ENCODE measurements at places on chromosomes 11 and 22. TPM values are rescaled to one million over a fixed set of nuclear protein-coding genes. Genes with fewer than 3 reads are reported as not detected.
A peak's percentile ranks its signal among the peaks of the same experiment; 100 is the strongest.

Gene CLCF1
- polyA plus RNA-seq = 7.6 TPM

Gene ARHGAP1
- 31.7 TPM for polyA plus RNA-seq

Gene OR51E2
- polyA plus RNA-seq = not detected

Gene MYEOV
- 0.82 TPM for polyA plus RNA-seq

GRCh38 chr11:121456151-121456550 is 3.4 kb upstream of the SORL1-AS1 start:
- no peaks in the 10 kb centered on the region for H3K27me3 ChIP-seq
- DNase-seq = no peak
- H3K4me3 ChIP-seq = no peak overlapping the region
- H3K4me1 ChIP-seq = no peaks in the 10 kb centered on the region
- H3K27ac ChIP-seq = no peak overlapping the region

GRCh38 chr11:120332822-120333716 is 3.1 kb upstream of the ARHGEF12 start:
- H3K27me3 ChIP-seq = no peaks in the 10 kb centered on the region
- H3K4me1 ChIP-seq = peaks cover 8% of the 10 kb centered on the region
- no peak overlapping the region for H3K27ac ChIP-seq
- H3K36me3 ChIP-seq = peaks cover 7% of the 10 kb centered on the region
- DNase-seq = no peak

DNA sequence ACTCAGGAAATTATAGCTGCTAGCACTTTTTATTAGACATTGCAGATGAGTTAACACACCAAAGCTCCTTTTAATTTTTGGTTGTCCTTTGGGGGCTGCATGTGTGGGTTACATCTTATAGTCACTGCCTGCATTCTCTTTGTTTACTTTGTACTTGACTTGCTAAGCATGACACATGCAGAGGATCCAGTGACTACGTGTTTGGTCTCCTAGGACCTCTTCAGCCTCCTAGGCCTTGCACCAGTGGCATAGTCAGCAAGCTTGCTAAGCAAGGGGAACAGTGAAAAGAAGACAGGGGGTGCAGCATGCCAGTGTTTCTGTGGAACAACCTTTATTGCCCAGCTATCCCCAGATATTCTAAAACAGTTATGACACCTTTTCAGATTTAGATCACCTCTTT is 108.2 kb downstream of the PAX6 start:
- no peaks in the 10 kb centered on the region for H3K4me1 ChIP-seq
- no peaks in the 10 kb centered on the region for H3K36me3 ChIP-seq
- no peak overlapping the region for H3K27ac ChIP-seq
- no peak overlapping the region for H3K4me3 ChIP-seq

- no peaks in the 10 kb centered on the region for H3K27me3 ChIP-seq
- peak; percentile 91 for DNase-seq
- H3K4me3 ChIP-seq = peak within 1 kb of the TSS; percentile 64
- peaks cover 6% of the 10 kb centered on the region for H3K4me1 ChIP-seq
- H3K27ac ChIP-seq = no peak within 1 kb of the TSS
These were observed at the start of gene GRK3 for GRCh38 chr22:25564320-25564978. Gene GRK3, plus strand, starts transcription at chr22:25564675. Its CDS starts 366 bp downstream, at chr22:25565041.

- H3K4me1 ChIP-seq = peaks cover 3% of the 10 kb centered on the region
- H3K27ac ChIP-seq = no peak overlapping the region
- H3K27me3 ChIP-seq = no peaks in the 10 kb centered on the region
- no peak overlapping the region for H3K4me3 ChIP-seq
These were observed 4.2 kb downstream of the ZP1 start for GRCh38 chr11:60871378-60872061.

GRCh38 chr11:66386171-66387069 is 14.9 kb upstream of the SLC29A2 start:
- peak; percentile 79 for DNase-seq
- H3K36me3 ChIP-seq = no peaks in the 10 kb centered on the region
- no peak overlapping the region for H3K4me3 ChIP-seq
- H3K27ac ChIP-seq = no peak overlapping the region
- H3K27me3 ChIP-seq = no peaks in the 10 kb centered on the region

- DNase-seq = peak; percentile 90
- no peak overlapping the region for H3K27ac ChIP-seq
- peaks cover 9% of the 10 kb centered on the region for H3K36me3 ChIP-seq
- H3K27me3 ChIP-seq = no peaks in the 10 kb centered on the region
- H3K4me1 ChIP-seq = peaks cover 5% of the 10 kb centered on the region
These were observed 35.1 kb downstream of the RRP8 start for GRCh38 chr11:6568191-6568918.

- no peak overlapping the region for H3K27ac ChIP-seq
- peak; percentile 31 for DNase-seq
- no peak overlapping the region for H3K4me3 ChIP-seq
- H3K36me3 ChIP-seq = no peaks in the 10 kb centered on the region
These were observed 23.9 kb downstream of the ELFN2 start for GRCh38 chr22:37403267-37403960.

GRCh38 chr22:46483353-46483752 is 54.1 kb downstream of the CELSR1 start:
- peaks cover 4% of the 10 kb centered on the region for H3K27me3 ChIP-seq
- H3K4me1 ChIP-seq = peaks cover 4% of the 10 kb centered on the region
- DNase-seq = no peak
- no peaks in the 10 kb centered on the region for H3K36me3 ChIP-seq
- H3K4me3 ChIP-seq = no peak overlapping the region

DNA sequence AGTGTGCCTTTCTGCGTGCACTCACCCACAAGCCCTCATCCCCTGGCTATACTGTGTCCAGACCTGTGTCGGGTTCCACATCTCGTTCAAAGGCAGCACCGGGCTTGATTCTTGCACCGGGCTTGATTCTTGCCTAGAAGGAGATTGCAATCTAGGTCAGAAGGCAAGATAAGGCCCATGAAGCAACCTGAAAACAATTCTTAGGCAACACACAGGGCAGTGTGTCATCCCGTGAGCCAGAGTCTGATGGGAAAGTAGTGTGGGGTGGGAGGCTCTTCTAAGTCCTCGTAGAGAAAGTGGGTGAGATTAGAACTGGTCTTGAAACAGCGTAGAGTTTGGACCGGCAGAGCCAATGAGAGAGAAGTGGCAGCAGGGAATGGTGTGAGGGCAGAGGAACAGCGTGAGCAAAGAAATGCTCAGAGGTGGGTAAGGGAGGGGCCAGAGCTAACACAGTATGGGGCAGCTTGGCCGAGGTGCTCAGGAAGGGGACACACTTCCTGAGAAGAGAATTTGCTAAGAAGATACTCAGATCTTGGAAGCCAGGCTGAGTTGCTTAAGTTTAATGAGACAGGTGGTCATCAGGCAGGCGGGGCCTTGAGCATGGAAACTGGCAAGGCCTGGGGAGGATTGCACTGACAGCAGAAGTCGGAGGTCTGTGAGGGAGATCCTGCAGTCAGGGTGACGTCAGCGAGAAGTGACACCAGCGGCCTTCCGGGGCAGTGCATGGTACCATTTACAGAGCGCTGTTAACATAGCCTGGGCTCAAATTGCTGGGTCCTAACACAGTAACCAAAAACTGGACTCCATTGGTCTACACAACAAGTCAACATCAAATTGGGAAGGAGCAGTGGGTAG is 40.7 kb upstream of the DKK3 start:
- H3K27ac ChIP-seq = no peak overlapping the region
- DNase-seq = no peak
- no peaks in the 10 kb centered on the region for H3K27me3 ChIP-seq
- no peak overlapping the region for H3K4me3 ChIP-seq
- H3K36me3 ChIP-seq = no peaks in the 10 kb centered on the region

DNA sequence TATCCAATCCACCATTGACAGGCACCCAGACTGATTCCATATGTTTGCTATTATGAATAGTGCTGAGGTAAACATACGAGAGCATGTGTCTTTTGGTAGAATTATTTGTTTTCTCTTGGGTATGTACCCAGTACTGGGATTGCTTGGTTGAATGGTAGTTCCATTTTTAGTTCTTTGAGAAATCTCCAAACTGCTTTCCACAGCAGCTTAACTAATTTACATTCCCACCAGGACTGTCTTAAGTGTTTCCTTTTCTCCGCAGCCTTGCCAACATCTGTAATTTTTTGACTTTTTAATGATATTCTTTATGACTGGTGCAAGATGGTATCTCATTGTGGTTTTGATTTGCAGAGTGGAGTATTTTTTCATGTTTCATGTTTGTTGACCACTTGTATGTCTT is 8.3 kb downstream of the FDX1 start:
- DNase-seq = no peak
- H3K4me1 ChIP-seq = peaks cover 4% of the 10 kb centered on the region
- no peak overlapping the region for H3K4me3 ChIP-seq

DNA sequence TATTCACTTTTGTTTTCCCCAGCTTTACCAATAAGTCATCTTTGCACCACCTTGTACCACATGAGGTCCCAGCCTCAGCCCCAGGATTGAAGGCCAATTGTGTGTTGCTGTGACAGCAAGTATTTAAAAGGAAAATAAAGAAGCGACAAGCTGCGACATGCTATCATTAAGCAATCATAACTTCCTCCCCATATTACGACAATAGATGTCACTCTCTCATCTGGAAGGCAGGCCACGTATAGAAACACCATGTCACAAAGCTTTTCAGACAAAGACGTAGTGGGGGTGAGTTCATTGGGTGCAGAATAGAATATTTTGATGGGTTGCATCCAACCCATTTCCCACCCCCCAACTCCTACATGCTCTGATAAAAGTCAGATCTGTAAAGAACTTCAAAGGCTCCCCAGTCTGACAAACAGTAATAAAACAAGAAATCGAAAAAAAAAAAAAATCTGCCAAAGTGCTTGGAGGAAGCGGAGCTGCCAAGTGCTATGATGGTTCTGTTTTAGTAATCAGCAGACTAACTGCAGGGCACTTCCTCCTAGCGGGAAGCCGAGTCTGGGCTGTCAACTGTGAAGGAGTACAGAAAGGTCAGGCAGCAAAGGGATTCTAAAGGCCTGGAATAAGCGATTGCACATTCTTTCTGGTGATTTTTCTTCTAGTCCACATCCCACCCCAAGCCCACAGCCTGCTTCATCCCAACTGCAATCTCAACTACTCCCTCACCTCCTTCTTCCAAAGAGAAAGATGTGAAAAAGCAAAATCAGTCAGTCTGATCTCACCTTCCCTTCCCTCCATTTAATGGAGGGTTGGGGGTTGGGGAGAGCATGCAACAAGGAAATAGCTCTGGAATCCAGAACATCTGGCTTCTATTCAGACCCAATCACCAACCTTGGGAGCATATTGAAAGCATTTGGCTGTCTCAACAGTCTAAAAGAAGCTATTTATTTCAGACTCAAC is 131.4 kb upstream of the UBASH3B start:
- peaks cover 22% of the 10 kb centered on the region for H3K4me1 ChIP-seq
- peak; percentile 78 for DNase-seq
- H3K4me3 ChIP-seq = no peak overlapping the region
- H3K36me3 ChIP-seq = no peaks in the 10 kb centered on the region
